ENCODE measurements at places on chromosomes 6 and 20.

GRCh38 chr6:6775074-6775473, 186.6 kb downstream of the LY86 start:
- no peaks in the 10 kb centered on the region for H3K36me3 ChIP-seq
- H3K27me3 ChIP-seq: peaks cover 2% of the 10 kb centered on the region
- H3K27ac ChIP-seq: no peak overlapping the region
- H3K4me1 ChIP-seq: no peaks in the 10 kb centered on the region
- no peak overlapping the region for H3K4me3 ChIP-seq
- DNase-seq: no peak

DNA sequence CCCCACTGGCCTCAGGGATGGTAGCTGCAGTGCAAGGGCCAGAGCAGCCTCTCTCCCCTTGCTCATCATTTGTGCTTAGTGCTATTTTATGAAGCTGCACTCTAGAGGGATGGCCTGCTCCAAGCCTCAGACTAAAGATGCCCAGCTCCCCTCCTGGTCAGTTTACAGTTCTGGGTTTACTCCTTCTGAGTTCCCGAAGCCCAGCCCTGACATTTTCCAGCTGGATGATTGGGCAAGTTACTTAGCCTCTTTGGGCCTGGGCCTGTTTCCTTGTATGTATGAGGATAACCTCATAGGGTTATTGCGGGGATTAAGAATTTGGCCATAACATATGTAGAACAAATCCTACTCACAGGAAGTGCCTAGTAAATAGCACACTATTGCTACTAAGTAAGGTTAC, 31.8 kb upstream of the EMILIN3 start:
- no peak overlapping the region for H3K4me3 ChIP-seq
- DNase-seq: no peak
- H3K36me3 ChIP-seq: no peaks in the 10 kb centered on the region
- no peak overlapping the region for H3K27ac ChIP-seq
- no peaks in the 10 kb centered on the region for H3K4me1 ChIP-seq
- H3K27me3 ChIP-seq: no peaks in the 10 kb centered on the region

DNA sequence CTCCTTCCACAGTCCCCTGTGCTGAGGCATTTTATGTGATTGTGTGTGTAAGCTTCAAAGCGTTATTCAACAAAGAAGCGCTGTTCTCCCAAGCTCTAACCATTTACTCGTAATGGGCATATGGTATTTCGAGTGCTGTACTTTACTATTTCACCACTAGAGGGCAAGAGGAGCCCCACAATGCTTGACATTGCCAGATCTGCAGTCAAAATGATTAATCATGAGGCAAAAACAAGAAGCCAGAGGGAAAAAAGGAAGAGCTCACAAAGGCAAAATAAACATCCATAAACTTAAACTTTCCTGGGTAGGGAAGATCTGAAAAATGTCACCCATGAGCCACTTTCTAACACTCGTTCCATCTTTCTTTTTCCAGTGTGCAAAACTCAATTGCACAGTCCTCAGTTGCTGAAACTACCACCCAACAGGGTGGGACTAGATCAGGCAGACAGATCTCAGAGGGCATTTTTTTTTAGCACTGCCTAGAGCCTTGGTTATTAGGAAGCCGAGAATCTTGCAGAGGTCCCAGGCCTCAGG, 215.0 kb upstream of the PLCB4 start:
- H3K36me3 ChIP-seq: no peaks in the 10 kb centered on the region
- peak; percentile 90 for DNase-seq
- H3K4me1 ChIP-seq: peaks cover 13% of the 10 kb centered on the region
- no peak overlapping the region for H3K27ac ChIP-seq

- no peak for DNase-seq
- no peak overlapping the region for H3K27ac ChIP-seq
- no peak overlapping the region for H3K4me3 ChIP-seq
- H3K27me3 ChIP-seq: no peaks in the 10 kb centered on the region
- no peaks in the 10 kb centered on the region for H3K36me3 ChIP-seq
Measured at GRCh38 chr6:5351552-5352210, 90.4 kb downstream of the FARS2 start.

DNA sequence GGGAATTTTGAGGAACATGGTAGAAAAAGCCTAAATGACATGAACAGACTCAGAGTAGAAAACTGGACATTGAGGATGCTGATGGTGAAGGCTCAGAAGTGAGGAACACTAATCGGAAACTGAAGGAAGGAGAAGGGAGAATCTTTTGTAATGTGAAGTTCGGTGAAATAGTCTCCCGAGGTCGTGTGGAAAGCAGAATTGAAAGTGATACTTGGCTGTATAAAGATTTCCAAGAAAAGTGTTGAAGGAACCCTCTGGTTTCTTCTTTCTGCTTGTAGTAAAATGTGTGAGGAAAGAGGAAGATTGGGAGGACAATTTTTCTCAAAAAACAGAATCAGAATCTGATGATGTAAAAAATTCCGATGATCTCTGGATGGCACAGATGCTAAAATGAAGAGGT, 115.4 kb downstream of the LAMP5 start:
- H3K4me1 ChIP-seq: no peaks in the 10 kb centered on the region
- no peaks in the 10 kb centered on the region for H3K27me3 ChIP-seq
- H3K4me3 ChIP-seq: no peak overlapping the region
- no peaks in the 10 kb centered on the region for H3K36me3 ChIP-seq

- H3K27ac ChIP-seq: no peak overlapping the region
- H3K4me1 ChIP-seq: no peaks in the 10 kb centered on the region
Measured at GRCh38 chr6:35360349-35361138, 18.2 kb downstream of the PPARD start.

DNA sequence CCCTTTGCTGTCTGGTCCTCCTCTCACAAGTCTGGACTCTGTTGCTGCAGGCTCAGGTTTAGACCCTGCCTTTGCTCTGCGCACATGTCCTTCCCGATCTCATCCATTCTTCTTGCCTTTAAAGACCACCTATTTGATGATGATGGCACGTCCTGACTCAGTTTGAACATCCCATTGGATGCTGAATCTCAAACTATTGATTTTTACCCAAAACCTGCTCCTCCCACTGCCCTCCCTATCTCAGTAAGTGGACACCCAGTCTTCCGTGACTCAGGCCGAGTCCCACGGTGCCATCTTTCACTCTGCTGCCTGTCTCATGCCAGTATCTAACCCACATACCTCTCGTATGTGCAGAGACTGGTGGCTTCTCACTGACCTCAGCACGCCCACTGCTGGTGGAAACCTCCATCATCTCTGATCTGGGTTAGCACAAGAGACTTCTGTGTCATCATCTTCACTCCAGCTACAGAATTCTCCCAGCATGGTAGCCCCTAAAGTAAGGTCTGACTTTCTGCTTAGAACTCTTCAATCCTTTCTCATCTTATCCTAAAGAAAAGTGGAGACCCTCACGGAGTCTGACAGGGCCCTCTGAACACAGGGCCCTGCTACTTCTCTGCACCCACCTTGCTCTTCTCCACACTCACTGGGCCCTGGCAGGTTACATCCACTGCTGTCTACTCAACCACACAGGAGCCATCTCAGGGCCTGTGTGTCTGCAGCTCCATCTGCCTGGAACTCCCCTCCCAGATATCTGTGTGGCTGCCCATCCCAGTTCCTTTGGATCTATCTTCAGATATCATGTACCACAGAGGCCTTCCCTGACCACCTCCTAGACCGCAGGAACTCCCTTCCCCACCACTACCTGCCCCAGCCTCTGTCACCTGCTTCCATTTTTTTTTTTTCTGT, 387.1 kb upstream of the AGPAT4 start:
- no peak overlapping the region for H3K4me3 ChIP-seq
- no peaks in the 10 kb centered on the region for H3K36me3 ChIP-seq
- H3K27ac ChIP-seq: no peak overlapping the region
- no peak for DNase-seq
- no peaks in the 10 kb centered on the region for H3K27me3 ChIP-seq

- no peaks in the 10 kb centered on the region for H3K27me3 ChIP-seq
- peaks cover 30% of the 10 kb centered on the region for H3K36me3 ChIP-seq
- no peak for DNase-seq
- H3K27ac ChIP-seq: no peak overlapping the region
Measured at GRCh38 chr6:157186785-157187181, 136.5 kb downstream of the TMEM242 start.

DNA sequence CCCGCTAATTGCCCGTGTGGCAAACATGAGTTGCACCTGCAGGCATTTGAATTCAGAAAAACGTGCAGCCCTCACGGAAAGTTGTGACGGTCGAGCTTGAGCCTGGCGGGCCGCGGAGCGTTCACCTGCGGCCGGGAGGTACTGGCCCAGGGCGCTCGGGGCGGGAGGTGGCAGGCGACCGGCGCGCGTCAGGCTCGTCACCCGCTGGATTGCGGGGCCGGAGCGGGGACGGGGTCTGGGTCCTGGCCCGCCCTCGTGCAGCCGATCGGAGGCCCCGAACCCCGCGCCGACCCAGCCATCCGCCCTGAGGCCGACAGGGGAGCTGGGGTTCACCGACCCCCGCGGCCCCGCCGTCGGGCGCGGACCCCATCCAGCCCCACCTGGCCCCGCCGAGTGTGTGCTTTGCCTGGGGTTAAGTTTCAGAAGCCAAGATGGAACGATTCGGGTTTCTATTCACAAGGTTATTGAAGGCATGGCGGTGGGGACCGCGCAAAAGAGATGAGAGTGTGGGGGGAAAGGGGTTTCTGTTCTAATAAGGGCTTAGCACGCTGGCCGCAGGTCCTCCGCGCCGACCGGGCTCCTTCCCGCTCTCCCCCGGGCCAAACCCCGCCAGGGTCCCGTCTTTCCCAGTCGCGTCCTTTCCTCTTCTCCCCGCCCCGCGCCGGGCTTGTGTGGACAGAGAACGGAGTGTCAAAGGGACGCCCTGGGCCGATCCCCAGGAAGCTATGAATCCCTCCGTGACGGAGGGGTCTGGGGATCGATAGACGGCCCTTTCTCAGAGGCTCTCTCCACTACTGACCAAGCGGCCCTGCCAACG, 1.6 kb upstream of the HEY2 start:
- no peak for DNase-seq
- H3K4me3 ChIP-seq: peak overlapping the region; percentile 71
- no peak overlapping the region for H3K27ac ChIP-seq

DNA sequence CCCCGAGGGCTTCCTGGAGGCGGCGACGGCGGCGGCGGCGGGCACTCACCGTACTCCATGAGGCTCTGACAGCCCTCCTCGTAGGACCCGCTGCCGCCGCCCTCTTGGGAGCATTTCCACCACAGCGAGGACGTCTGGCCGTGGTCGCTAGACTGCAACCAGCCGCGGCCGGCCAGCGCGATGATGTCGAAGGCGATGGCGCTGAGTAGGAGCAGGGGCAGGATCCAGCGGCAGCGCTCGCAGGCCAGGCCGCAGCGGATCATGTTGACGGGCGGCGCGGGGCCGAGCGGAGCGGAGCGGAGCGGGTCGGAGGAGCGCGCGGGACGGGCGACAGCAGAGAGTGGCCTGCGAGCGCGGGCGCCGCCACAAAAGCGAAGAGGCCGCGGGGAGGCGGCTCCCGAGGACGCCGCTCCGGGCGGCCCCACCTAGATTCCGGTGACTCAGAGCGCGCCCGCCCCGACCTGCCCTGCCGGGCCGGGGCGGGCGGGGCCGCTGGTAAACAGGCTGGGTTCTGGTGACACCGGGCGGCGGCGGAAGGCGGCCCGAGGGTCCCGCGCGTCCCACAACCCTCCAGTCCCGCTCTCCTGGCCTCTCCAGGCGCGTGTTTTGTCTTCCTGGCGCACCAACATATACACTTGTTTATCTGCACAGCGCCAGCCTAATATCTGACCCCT, at the start of gene PERP:
Gene PERP (minus strand): TSS at position 342 of the 674 bp plus-strand sequence. CDS start 79 bp downstream, at position 263.
- peak; percentile 45 for DNase-seq
- H3K4me1 ChIP-seq: peaks cover 27% of the 10 kb centered on the region
- H3K27ac ChIP-seq: peak within 1 kb of the TSS; percentile 56
- H3K27me3 ChIP-seq: no peaks in the 10 kb centered on the region
- no peaks in the 10 kb centered on the region for H3K36me3 ChIP-seq

DNA sequence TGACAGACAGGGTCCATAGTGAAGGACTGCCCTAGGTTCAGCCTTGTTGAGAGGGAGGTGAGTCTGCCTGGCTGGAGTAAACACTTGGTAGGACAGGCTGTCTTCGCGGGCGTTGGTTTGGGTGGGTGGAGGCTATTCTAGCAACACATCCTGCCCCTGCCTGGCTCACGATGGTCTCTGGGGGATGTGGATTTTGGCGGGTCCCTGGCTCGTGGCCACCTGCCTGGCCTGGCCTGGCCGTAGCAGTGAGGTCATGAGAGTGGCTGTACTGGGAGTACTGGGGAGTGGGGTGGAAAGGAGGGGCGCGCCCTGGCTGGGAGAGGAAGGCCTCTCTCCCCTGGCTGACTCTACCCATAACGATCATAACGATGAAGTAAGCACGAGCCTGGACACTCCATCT, 30.2 kb upstream of the MRPS18A start:
- no peak overlapping the region for H3K4me3 ChIP-seq
- H3K4me1 ChIP-seq: peaks cover 8% of the 10 kb centered on the region
- DNase-seq: no peak
- no peaks in the 10 kb centered on the region for H3K36me3 ChIP-seq

DNA sequence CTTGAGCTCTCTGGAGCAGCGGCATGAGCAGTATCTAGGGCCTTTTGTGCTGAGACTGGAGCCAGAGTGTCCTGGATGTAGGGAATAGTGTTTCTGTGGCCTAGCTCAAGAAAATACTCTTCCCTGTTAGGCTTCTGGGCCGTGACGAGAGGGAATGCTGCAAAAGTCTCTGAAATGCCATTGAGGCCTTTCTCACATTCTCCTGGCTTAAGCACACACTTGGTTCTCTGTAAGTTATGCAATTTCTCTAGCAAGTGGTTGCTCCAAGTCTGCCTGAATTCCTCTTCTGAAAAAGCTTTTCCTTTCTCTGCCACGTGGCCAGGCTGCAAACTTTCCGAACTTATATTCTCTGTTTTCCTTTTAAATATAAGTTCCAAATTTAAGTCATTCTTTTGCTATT, 744.4 kb downstream of the GRIK2 start:
- no peaks in the 10 kb centered on the region for H3K27me3 ChIP-seq
- no peaks in the 10 kb centered on the region for H3K36me3 ChIP-seq
- no peak for DNase-seq
- no peaks in the 10 kb centered on the region for H3K4me1 ChIP-seq
- no peak overlapping the region for H3K4me3 ChIP-seq
